ENCODE measurements at places on chromosomes 6 and 20.
A peak's percentile ranks its signal among the peaks of the same experiment; 100 is the strongest.

- DNase-seq: no peak
These were observed 54.0 kb upstream of the TNFRSF21 start for GRCh38 chr6:47363736-47364135.

DNA sequence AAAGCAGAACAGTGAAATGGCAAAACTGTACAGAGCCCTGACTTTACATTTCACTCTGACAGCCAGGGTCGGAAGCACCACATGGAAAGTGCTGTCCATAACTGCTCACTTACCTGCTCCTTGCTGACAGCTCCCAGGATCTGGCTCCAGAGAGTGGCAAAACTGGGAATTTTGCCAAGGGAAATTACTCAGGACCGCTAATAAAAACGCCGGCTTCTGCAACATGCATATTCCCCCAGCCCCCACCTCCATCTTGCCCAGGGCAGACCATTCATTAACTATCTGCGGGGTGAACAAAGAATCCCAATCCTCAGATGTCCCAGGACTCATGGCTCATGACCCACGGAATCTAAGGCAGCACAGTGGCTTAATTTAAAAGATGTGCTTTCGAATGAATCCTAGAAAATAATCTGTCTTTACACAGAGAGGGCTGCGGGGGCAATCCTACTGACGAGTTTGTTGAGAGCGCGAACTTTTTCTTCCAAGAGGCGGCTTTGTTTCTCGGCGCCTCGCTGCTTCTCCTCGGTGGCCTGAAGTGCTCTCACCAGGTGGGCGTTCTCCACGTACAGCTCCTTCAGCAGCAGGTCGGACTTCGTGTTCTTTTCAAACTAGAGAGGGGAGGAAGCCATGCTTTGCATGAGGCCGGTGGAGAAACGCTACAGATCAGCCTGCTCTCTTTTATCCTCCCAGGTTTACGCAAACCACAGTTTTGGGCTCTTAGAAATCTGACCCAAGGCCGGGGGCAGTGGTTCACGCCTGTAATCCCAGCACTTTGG lies 45.8 kb downstream of the GINS1 start:
- DNase-seq: no peak

DNA sequence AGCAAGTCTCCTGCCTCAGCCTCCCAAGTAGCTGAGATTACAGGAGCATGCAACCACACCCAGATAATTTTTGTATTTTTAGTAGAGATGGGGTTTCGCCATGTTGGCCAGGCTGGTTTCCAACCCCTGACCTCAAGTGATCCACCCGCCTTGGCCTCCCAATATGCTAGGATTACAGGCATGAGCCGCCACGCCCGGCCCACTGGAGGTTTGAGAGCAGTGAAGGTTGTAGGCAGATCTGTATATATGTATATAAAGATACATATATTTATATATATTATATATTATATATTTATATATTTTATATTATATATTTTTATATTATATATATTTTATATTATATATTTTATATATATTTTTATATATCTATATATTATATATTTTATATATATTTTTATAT lies 38.2 kb upstream of the TTPAL start:
- no peak for DNase-seq

- no peak for DNase-seq
These were observed 1014.6 kb downstream of the GRIK2 start for GRCh38 chr6:102407886-102408741.

GRCh38 chr6:169092375-169092774 lies 161.3 kb downstream of the THBS2 start:
- DNase-seq: no peak

DNA sequence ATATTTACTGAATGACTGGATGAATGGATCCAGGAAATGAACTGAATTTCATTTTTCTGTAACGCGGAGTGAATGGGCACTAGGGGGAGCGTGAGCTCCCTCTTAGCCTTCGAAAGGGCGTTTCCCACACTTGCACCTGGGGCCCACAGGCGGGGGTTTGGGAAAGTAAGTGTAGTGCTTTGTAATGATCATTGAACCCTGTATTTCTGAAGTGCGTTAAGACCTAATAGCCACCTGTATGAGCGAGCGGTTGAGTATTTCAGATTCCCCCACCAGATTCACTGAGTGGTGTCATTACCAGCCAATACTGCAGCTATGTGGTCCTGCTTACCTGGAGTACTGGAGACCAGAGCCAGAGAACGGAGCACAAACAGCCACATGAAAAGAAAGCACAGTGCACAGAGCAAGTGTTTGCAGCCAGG lies 10.5 kb downstream of the SYTL3 start:
- DNase-seq: no peak

DNA sequence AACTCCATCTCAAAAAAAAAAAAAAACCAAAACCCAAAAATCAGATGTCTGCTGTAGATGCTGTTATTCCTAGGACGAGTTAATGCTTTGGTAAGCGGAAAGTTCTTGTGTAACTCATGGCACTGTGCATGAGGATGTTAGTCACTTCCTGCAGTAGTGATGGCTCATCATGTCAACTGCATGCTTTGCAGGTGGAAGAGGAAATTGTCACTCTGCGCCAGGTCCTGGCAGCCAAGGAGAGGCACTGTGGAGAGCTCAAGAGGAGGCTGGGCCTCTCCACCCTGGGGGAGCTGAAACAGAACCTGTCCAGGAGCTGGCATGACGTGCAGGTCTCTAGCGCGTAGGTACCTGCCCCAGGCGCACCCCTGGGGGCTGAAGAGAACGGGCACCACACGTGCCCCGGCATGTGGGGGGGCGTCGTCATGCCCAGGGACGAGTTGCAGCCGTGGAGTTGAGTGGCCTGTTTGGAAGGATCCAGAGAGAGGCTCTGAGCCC lies 8.5 kb downstream of the TPD52L2 start:
- peak; percentile 70 for DNase-seq

GRCh38 chr6:1136415-1136774 lies 175.5 kb upstream of the FOXQ1 start:
- DNase-seq: no peak

- DNase-seq: no peak
These were observed 3.6 kb downstream of the MYCT1 start for GRCh38 chr6:152701081-152701862.

DNA sequence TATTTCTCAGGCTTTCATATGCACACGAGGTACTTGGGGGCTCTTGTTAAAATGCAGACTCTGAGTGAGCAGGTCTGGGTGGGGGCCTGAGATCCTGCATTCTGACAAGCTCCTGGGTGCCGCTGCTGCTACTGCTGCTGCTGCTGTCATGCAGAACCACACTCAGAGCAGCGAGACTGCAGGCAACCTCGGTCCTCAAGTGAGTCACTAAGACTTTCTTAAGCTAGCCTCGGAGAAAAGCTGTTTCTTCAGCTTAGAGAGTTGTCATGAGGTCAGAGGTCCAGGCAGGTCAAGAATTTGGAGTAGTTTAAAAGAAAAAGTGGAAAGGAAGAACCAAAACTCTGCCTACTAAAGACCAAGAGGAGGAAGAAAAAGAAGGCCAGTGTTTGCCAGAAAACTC lies 92.9 kb downstream of the SPTLC3 start:
- no peak for DNase-seq

GRCh38 chr6:125904871-125905270 lies 51.7 kb upstream of the HINT3 start:
- DNase-seq: no peak

DNA sequence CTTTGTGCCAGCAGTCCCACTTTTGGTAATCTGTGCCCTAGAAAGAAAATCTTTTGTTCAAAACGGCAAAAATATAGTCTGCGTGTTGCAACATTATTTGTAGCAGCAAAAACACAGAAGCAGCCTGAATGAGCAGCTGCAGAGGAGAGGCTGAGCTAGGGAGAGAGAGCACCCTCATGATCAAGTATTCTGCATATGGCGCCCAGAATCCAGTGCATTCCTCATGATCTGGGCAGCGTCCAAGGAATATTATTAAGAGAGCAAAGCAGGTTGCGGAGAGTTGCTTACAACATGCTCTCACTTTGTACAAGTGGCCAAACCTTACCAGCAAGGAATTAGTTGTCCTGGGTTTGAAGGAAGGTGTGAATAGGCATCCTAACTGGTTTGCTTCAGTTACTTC lies 25.9 kb downstream of the KIZ start:
- DNase-seq: no peak

- no peak for DNase-seq
These were observed 123.1 kb upstream of the EYS start for GRCh38 chr6:65830151-65830550.

GRCh38 chr20:43541214-43541613 lies 17.6 kb upstream of the SGK2 start:
- no peak for DNase-seq

DNA sequence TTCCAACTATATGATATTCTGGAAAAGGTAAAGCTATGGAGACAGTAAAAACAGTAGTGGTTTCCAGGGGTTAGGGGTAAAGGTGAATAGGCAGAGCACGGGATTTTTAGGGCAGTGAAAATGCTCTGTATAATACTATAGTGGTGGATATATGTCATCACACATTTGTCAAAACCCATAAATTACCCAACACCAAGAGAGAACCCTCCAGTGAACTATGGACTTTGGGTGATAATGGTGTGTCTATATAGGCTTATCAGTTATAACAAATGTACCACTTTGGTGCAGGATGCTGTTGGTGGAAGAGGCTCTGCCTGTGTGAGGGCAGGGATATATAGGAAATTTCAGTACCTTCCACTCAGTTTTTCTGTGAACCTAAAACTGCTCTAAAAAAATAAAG lies 149.9 kb downstream of the GPX5 start:
- no peak for DNase-seq

GRCh38 chr6:31272436-31272835 lies 544 bp upstream of the HLA-C start:
- no peak for DNase-seq

GRCh38 chr6:110527516-110527915 lies 51.1 kb upstream of the SLC22A16 start:
- no peak for DNase-seq

DNA sequence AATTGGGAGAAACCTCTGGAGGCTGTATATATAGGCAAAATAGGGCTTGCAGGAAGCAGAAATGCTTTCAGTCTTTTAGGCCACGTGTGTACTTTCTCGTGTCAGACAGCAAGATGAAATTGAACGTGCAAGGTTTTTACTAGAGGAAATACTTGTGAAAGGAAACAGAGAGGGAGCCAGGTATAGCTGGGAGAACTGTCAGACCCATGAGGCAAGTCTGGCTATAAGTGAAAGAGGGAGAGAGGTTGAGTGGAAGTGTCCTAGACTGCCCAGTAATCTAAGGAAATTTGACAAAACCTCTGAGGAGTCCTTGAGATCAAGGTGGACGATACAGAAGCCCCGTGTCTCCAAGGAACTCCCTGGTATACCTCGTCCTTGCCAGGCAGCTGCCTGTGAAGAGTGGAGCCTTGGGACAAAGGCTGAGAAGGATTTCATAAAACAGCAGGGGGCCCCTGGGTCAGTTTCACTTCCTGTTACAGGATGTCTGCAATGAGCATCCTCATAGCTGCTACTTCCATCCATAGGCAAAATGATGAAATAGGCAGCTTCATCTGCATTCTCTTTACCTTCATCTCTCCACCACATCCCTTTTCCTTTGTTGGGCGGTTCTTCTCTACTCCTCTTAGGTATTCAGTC lies 114.4 kb upstream of the MAP3K7 start:
- DNase-seq: no peak

DNA sequence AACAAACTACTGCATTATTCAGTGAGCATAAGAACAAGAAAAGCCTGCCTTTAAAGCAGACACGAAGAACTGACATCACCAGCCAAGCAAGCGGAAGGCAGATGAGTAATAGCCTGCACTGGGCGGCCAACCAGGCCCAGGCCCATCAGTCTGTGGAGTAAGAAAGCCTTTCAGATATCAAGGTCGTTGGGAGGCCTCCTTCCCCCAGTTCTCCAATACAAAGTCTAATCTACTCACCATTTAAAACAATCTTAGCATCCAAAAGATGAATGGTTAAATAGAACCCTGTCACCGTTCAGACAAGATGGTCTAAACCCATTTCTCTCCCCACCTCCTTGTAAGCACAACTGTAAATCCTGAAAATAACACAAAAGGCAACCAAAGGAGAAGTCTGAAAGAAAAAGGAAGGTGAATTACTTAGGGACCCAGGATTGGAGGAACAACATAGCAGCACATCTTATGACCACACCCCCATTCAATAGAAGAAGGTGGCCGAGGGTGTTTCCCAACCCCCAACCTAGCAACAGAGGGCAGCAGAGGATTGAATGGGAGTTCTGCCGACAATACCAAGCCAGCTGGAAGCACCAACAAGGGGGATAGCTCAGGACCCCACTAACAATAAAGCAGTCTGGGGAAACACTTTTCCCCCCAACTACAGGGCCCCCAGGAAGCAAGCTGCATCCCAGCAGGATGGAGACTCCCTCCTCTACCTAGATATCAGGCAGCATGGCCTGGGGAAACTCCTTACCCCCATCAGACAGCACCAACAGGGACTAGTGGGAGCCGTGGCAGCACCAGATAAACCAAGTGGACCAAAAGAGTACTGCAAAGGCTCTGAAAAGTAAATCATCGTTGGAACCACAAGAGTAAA lies 67.9 kb downstream of the ZHX3 start:
- peak; percentile 7 for DNase-seq

GRCh38 chr20:53763707-53764414 lies 170.2 kb upstream of the ZNF217 start:
- no peak for DNase-seq

- no peak for DNase-seq
These were observed 37.4 kb downstream of the FOXP4 start for GRCh38 chr6:41583565-41583964.

DNA sequence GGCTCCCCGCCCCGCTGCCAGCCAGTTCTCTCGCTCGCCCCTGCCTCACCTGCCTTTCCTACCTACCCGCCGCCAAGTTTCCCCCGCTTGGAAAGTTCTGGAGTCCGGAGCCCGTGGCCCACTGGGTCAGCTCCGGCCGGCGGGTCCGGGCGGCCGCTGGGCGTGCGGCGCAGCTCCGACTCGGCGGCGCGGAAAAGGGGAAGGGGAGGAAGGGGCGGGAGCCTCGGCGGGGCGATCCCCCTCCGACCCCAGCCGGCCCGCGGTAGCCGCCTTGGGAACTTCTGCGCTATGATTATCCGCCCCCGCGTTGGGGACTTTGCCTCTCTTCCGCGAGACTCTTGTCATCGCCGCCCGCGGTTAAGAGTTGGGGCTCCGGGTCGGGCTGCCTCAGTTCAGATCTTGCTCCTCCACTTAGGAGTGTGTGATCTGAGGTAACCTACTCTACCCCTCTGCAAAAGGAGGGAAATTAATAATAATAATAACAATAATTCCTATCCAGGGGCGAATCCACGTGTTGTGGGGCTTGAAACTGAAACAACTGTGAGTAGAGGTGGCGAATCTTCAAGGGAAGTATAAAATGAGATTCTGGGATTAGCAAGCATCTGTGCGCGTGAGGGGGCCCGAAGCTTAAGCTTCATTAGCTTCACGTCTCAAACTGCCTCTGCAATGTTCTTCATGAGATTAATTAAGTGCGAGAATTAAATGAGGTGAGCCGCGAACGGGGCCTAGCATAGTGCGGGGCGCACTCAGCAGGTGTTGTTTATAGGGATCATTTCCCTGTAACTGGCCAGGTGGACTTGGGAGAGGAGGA lies 30.8 kb downstream of the SF3B5 start:
- no peak for DNase-seq

DNA sequence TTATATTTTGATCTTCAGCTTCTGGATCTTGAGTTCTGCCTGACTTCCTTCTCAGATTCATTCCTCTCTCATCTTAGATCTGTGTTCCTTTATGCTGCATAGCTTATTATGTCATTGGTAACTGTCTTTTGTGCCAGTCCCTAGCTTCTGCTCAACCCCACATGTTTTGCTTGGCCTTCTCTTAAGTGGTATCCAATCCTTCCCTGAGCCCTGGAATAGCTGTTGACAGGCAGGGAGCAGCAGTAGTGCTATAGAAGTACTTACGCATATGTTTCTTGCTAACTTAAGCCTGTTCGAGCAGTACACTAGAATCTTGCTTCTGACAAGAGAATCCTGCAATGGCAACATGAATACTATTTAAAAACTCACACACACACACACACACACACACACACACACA lies 13.6 kb upstream of the GRIK2 start:
- DNase-seq: no peak

Data from GDM1 (cell line).